ENCODE measurements at places on chromosomes 3 and 15.

GRCh38 chr3:166444336-166444735, 607.1 kb upstream of the BCHE start:
- H3K4me3 ChIP-seq = no peak overlapping the region
- H3K36me3 ChIP-seq = no peaks in the 10 kb centered on the region
- H3K27ac ChIP-seq = no peak overlapping the region
- no peaks in the 10 kb centered on the region for H3K4me1 ChIP-seq
- no peak for DNase-seq

GRCh38 chr15:70314688-70315087, 217.0 kb upstream of the TLE3 start:
- no peak overlapping the region for H3K27ac ChIP-seq
- H3K27me3 ChIP-seq = no peaks in the 10 kb centered on the region
- DNase-seq = no peak
- no peak overlapping the region for H3K4me3 ChIP-seq
- no peaks in the 10 kb centered on the region for H3K36me3 ChIP-seq

- DNase-seq = no peak
- H3K27ac ChIP-seq = no peak overlapping the region
- H3K27me3 ChIP-seq = no peaks in the 10 kb centered on the region
- no peaks in the 10 kb centered on the region for H3K36me3 ChIP-seq
- H3K4me3 ChIP-seq = no peak overlapping the region
These were observed 587.3 kb downstream of the IGSF11 start for GRCh38 chr3:118447339-118447738.

GRCh38 chr3:188152660-188153436, 1.1 kb upstream of the LPP start:
- peak overlapping the region; percentile 51 for H3K27ac ChIP-seq
- H3K27me3 ChIP-seq = no peaks in the 10 kb centered on the region
- peak overlapping the region; percentile 64 for H3K4me3 ChIP-seq
- peaks cover 6% of the 10 kb centered on the region for H3K4me1 ChIP-seq

DNA sequence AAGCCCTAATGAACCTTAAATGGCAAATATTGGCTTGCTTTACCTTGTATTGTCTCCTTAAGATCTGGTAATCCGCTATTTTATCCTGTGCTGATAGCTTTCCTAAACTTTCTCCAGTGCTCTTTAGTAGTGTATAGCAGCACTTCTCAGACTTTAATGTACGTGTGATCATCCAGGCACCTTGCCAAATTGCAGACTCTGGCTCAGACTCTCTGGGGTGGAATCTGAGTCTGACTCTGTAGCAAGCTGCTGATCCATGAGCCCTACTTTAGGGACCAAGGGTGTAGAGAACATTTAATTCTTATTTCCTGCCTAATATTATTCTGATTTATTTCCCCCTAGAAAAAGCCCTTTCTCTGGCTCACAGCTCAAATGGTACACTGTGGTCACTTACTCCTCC, 518.8 kb upstream of the ZNF385D start:
- no peak overlapping the region for H3K4me3 ChIP-seq
- H3K4me1 ChIP-seq = no peaks in the 10 kb centered on the region
- no peak overlapping the region for H3K27ac ChIP-seq
- DNase-seq = no peak
- no peaks in the 10 kb centered on the region for H3K27me3 ChIP-seq
- no peaks in the 10 kb centered on the region for H3K36me3 ChIP-seq

- H3K4me1 ChIP-seq = no peaks in the 10 kb centered on the region
- no peak for DNase-seq
- H3K27me3 ChIP-seq = no peaks in the 10 kb centered on the region
- no peak overlapping the region for H3K27ac ChIP-seq
These were observed 723.5 kb upstream of the SGO1 start for GRCh38 chr3:20909511-20909910.

DNA sequence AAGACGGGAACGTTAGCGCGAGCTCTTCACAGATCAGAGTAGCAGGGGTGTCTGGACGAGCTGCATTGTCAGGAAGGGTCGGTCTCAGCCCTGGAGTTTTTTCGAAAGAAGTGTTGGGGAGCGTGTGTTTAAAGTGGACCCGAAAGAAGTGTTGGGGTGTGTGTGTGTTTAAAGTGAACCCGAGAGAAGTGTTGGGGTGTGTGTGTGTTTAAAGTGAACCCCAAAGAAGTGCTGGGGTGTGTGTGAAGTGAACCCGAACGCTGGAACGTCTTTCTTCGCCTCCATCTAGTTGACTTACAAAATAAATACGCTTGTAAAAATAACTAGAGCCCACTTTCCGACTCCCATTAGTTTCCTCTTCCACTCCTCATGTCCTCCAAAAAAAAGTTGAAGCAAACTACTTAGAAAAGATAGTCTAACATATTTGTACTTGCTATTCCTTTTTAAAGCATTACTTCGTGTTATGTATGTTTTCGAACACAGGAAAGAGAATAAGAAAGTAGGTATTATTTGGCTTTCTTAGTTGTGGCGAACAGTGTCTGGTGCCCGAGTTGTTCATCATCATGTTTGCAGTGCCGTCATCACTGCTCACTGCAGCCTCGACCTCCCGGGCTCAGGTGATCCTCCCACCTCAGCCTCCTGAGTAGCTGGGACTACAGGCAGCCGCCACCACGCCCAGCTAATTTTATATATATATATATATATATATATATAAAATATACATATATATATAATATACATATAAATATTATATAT, 1.0 kb downstream of the LRCH3 start:
- no peaks in the 10 kb centered on the region for H3K27me3 ChIP-seq
- no peaks in the 10 kb centered on the region for H3K4me1 ChIP-seq
- H3K36me3 ChIP-seq = no peaks in the 10 kb centered on the region
- peak overlapping the region; percentile 77 for H3K4me3 ChIP-seq

- H3K27me3 ChIP-seq = no peaks in the 10 kb centered on the region
- H3K27ac ChIP-seq = no peak overlapping the region
- H3K4me3 ChIP-seq = no peak overlapping the region
- H3K4me1 ChIP-seq = no peaks in the 10 kb centered on the region
These were observed 82.9 kb upstream of the CDAN1 start for GRCh38 chr15:42819786-42820185.

DNA sequence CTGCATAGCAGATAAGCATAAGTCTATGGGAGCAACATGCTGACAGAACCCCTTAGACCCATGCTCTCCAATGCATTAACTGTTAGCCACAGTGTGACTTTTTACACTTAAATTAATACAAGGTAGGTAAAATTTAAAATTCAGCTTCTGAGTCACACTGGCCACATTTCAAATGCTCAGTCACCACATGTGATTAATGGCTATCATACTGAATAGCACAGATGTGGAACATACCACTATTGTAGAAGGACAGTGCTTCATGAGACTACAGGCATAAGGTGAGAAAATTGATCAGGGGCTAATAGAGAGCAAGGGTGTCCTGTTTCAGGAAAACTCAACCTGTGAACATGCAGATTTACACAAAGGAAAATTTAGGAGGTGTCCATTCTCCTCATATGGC, 357.0 kb upstream of the SEMA6D start:
- H3K4me3 ChIP-seq = no peak overlapping the region
- H3K36me3 ChIP-seq = no peaks in the 10 kb centered on the region
- H3K27ac ChIP-seq = no peak overlapping the region
- no peaks in the 10 kb centered on the region for H3K4me1 ChIP-seq
- DNase-seq = no peak
- no peaks in the 10 kb centered on the region for H3K27me3 ChIP-seq

DNA sequence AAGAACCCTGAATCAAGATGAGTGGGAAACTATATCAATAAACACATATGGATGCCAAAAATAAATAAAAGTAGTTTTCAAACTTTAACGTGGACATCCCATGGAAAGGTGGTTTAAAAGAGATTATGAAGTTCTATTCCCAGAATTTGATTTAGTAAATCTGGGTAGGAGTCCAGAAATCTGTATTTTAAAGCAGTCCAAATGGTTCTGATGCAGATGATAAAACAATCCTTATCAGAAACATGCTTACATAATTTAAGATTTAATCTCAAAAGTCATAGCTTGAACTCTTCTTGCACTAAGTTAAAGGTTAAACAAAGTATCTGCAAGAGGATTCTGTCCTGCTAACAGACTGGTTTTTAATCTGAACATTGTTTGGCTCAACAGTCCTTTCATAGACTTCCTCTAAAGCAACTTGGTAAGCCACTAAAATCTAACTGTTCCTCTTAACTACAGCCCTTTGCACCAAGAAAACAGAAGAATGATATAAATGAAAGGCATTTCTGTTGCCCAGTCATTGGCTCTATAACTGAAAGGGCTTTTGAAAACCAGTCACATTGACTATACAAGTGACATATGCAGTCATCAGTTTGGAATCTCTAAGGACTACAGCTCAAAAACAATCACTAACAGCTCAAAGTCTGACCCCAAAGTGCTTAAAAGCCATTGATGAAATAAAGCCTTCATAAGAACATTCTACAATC, 23.4 kb upstream of the MAP4 start:
- no peak for DNase-seq
- H3K36me3 ChIP-seq = no peaks in the 10 kb centered on the region
- no peak overlapping the region for H3K27ac ChIP-seq
- H3K27me3 ChIP-seq = no peaks in the 10 kb centered on the region

DNA sequence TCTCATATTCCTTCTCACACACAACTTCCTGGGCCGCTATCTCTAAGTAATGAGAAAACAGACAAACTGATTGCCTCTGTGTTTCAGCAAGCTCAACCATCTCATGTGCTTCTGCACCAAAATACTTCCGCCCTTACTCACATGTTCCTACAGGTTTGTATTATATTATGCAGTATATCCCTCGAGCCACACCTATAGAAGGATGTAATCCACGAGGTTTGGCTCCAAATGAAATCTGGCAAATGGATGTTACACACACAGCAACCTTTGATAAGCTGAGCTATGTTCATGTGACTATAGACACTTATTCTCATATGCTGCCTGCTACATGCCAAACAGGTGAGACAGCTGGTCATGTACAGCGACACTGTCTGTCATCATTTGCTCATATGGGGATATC, 22.6 kb downstream of the CCRL2 start:
- no peak for DNase-seq
- no peaks in the 10 kb centered on the region for H3K36me3 ChIP-seq
- H3K4me3 ChIP-seq = no peak overlapping the region

DNA sequence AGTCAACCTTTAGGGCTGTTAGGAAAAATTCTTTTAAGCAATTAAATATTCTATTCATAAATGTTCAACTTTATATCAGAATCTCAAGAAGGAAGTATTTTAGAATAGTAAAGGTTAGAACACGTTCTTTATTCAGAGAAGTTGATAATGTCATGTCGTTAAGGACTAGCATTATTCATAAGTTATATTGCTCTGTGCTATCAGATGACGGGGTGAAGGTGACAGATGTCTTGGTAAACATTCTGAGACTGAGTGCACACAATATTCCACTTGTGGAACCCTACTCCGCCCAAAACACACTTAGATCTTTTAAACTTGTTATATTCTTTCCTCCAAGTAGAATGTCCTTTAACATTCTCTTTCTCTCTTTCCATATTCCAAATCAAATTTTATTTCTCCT, 7.9 kb downstream of the AP4E1 start:
- no peak overlapping the region for H3K27ac ChIP-seq
- no peaks in the 10 kb centered on the region for H3K27me3 ChIP-seq
- no peaks in the 10 kb centered on the region for H3K4me1 ChIP-seq
- no peak for DNase-seq

DNA sequence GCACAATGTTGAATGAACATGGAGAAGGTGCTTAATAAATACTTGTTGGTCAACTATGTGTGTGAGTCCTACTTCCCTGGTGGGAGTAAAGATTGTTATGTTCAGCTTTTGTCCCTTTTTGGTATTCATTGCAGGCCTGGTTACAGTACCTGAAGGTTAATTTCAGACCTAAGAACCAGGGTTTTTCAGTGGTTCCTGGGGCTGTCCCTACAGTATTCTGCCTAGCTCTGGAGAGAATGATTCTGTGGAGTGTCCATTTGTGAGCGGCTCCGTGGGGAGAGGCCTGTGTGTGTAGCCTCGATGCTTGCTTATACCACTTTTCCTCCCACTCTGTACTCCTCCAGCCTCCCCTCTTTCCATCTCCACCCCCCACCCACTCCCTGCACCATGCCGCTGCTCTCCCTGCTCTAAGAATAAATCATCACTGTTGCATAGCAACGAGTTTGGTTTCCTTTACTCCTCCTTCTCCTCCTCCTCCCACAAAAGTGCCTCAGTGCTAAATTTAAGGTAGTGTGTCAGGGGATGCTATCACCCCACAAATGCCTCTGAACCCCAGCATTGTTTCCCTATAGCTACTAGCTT, 150.6 kb upstream of the ROPN1 start:
- 0 out of 2 replicates have a peak, but pooled peaks cover 1% of the 10 kb centered on the region for H3K4me1 ChIP-seq
- DNase-seq = no peak
- no peak overlapping the region for H3K4me3 ChIP-seq
- no peak overlapping the region for H3K27ac ChIP-seq
- no peaks in the 10 kb centered on the region for H3K36me3 ChIP-seq

DNA sequence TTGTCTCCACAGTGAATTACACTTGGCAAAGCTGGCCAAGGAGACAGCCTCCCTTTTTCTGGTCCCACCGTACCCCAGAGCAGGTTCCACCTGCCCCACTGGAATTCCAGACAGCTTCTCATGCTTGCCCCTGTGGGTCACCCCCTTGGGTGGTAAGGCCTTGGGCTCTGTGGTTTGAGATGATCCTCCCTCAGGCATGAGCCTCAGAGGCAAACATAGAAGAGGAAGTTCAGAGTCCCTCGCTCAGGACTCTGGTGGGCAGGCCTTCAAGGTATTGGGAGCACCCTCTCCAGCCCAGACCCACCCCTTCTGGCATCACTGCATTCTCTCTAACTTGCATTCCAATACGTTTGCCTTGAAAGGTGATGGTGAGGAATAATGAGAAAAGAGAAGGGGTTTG, 17.6 kb upstream of the UBA7 start:
- no peak for DNase-seq
- no peak overlapping the region for H3K4me3 ChIP-seq
- no peak overlapping the region for H3K27ac ChIP-seq
- H3K36me3 ChIP-seq = peaks cover 32% of the 10 kb centered on the region

GRCh38 chr15:79779746-79780145, 117.1 kb downstream of the MTHFS start:
- no peak for DNase-seq
- no peaks in the 10 kb centered on the region for H3K27me3 ChIP-seq
- no peaks in the 10 kb centered on the region for H3K36me3 ChIP-seq
- H3K4me1 ChIP-seq = no peaks in the 10 kb centered on the region

DNA sequence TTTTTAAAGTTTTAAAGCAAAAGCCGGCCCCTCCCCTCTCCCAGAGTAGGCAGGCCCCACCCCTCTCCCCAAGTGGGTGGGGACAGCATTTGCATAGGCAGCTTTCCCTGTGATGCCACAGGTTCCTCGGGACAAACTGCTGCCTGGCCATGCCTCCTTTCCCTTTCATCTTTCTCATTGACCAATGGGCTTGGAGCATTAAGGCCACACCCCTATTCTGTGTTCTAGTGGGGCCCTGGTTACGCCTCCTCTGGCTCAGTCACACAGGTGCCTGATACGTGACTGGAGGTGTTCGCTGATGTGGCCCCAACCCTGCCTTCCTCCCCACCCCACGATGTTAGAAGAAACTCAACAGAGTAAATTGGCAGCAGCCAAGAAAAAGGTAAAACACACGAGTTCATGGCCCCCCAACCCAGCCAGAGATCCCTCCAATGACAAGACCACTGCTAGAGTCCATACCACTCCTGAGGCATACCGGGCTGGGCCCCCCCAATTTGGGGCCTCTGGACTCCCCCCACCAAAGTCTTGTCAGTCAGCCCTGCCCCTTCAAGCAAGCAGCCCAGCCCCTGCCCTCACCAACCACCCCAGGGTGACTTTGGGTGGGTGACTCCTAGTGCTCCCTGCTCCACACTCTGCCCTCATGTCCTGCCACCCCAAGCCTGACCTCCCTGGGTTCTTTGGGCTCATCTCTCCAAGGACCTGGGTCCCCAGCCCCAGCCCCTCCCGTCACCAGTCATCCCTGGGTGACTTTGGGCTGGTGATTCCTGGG, 62.8 kb upstream of the CSPG4 start:
- peaks cover 10% of the 10 kb centered on the region for H3K4me1 ChIP-seq
- H3K27me3 ChIP-seq = no peaks in the 10 kb centered on the region
- H3K27ac ChIP-seq = no peak overlapping the region
- H3K36me3 ChIP-seq = no peaks in the 10 kb centered on the region
- DNase-seq = peak; percentile 61

All from H1 (cell line).